ENCODE measurements at places on chromosomes 13 and 19.
A peak's percentile ranks its signal among the peaks of the same experiment; 100 is the strongest.

GRCh38 chr19:32489971-32490370, 84.4 kb downstream of the DPY19L3 start:
- no peak for DNase-seq

GRCh38 chr13:89733829-89734228, 1613.7 kb upstream of the MIR17HG start:
- DNase-seq, result no peak

- peak; percentile 37 for DNase-seq
Measured at GRCh38 chr19:4327252-4327876, 11.3 kb downstream of the STAP2 start.

DNA sequence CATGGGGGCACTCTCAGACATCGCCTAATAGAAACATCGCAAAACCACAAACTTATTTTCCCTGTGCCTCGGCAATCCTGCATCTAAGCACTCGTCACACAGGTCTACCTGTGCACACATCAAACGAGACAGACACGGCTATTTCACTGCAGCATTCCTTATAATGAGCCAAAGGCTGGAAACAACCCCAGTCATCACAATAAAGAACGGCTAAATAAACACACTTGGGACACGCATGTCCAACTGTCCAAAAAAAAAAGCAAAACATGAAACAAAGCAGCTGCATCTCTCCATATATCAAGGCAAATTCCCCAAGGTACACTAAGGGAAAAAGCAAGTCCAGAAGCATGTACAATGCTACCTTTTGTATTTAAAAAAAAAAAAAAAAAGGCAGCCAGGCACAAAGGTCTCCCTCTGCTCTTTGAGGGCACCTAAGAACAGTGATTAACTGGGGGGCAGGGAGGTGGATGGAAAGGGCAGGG, 27.2 kb upstream of the CCNP start:
- no peak for DNase-seq

DNA sequence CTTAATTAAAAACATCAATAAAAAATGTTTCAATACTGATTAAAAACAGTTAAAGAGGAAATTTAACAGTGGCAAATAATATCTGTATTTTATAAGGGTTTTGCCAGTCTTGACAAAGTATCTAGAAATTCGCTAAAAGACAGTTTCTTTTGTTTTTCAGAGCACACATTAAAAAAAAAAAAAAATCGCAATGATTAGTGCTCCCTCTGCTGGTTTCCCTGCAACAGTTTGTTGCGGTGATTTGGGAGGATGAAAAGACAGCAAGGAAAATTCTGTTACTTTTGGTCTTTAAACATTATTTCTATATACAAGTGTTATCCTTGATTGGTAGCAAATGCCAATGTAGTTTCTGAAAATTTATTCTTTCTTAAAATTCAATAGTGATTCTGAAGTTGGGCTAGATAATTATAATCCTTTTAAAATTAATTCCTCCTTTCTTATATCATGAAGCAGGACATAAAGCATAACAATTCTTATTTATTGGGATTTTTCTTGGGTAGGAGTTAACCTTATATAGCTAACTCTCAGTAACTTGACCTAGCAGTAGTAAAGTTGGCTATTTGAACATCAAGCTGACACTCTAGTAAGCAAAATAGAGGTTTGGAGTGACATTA, 23.1 kb upstream of the SPRY2 start:
- DNase-seq, result no peak

DNA sequence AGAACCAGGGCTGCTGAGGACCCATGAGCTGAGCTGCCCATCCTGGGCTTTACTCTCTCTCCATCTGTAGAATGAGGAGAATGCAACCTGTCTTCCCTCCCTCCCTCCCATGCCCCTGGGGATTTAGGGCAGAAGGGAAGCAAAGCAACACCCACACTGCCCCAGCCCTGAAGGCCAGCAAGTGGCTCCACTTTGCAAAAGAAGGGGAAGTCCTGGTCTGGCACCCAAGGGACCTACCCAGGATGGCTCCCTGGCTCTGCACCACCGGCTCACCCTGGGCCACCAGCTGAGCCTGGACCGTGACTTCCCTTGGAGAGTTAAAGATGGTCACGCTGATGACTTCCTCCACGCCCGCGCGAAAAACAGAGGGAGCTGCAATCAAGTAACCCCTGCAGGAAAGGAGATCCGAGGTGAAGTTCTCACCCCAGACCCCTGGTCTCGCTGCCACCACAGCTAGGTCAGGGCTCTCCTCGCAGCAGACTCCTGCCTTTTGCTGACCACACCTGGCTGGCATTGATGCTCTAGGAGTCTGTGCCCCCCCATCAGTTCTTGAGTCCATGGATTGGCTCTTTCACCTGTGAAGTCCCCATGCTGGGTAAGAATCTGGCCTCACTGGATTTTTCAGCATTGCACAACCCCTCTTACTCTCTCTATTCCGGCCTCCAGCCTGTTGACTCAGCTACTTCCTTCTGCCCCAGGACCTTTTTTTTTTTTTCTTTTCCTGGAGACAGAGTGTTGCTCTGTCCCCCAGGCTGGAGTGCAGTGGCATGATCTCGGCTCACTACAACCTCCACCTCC, 4.6 kb downstream of the CPAMD8 start:
- no peak for DNase-seq

GRCh38 chr19:661427-662196, 1.4 kb downstream of the RNF126 start:
- peak; percentile 64 for DNase-seq

DNA sequence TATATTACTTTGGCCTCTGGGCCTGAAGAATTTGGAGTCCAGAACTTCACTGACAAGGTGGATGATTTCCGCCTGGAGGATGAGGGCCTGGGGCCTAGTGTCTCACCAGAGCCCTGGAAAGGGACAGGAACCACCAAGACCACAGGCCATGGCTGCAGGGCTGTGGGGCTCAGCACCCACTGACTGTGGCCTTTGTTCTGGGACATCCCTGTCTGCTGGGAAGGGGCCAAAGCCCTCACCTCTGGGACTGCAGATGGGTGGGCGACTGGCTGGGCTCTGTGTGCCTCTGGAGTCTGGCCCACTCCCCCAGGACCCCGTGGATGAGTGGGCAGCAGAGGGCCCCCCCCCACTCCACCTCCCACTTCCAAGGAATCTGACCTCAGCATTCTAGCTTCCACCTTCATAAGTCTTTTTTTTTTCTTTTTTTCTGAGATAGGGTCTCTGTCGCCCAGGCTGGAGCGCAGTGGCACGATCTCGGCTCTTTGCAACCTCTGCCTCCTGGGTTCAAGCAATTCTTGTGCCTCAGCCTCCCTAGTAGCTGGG, 20.3 kb downstream of the CHST8 start:
- DNase-seq, result no peak
